ENCODE measurements at places on chromosomes 4 and X.

- DNase-seq, result no peak
These were observed 101.8 kb downstream of the ANXA5 start for GRCh38 chr4:121594796-121595526.

GRCh38 chr4:71074452-71075299 lies 81.2 kb downstream of the DCK start:
- no peak for DNase-seq

DNA sequence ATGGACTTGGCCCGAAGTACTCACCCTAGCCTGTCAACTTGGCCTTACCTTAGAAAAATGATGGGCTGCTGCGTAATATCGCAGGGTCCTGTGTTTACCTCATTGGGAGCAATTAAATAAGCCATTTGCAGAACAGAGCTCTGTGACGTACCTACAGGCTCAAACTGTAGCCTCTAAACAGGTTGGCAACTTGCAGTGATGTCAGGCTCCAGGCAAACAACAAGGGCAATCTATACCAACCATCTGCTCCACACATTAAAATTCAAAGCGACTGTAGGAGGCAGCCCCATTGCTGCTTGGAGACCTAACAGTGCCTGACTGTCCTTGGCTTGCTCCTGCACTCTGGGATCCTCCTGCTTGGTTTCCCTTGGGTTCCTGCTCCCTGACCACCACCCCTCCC lies 17.2 kb downstream of the VGLL1 start:
- no peak for DNase-seq

GRCh38 chrX:79161655-79162054 lies 17.2 kb downstream of the GPR174 start:
- peak; percentile 58 for DNase-seq

GRCh38 chrX:24026432-24026831 lies 554 bp downstream of the KLHL15 start:
- no peak for DNase-seq

DNA sequence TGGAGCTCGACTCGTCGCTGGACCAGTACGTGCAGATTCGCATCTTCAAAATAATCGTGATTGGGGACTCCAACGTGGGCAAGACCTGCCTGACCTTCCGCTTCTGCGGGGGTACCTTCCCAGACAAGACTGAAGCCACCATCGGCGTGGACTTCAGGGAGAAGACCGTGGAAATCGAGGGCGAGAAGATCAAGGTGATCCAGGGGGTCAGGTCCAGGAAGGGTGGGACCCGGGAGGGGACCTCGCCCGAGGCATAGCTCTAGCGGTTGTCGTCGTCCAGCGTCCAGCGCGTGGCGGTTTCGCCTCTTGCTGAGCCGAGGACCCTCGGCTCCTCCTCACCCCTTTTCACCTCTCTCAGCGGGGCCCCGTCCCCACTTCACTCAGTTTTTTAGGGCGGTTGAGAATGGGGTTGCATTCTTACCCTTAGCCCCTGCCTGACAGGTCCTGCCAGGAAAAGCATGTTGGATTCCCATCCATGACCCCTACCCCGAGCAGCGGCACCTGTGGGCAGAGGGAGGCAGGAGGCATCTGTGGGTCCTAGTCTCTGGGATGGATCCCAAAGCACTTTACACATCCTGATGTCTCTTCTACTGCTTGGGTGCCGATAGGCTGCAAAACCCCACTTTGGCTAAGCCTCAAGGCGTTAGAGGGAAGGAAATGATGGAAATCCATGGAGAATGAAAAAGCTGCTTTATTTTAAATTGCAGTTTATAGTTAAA lies 524 bp downstream of the RAB33A start:
- peak; percentile 13 for DNase-seq

DNA sequence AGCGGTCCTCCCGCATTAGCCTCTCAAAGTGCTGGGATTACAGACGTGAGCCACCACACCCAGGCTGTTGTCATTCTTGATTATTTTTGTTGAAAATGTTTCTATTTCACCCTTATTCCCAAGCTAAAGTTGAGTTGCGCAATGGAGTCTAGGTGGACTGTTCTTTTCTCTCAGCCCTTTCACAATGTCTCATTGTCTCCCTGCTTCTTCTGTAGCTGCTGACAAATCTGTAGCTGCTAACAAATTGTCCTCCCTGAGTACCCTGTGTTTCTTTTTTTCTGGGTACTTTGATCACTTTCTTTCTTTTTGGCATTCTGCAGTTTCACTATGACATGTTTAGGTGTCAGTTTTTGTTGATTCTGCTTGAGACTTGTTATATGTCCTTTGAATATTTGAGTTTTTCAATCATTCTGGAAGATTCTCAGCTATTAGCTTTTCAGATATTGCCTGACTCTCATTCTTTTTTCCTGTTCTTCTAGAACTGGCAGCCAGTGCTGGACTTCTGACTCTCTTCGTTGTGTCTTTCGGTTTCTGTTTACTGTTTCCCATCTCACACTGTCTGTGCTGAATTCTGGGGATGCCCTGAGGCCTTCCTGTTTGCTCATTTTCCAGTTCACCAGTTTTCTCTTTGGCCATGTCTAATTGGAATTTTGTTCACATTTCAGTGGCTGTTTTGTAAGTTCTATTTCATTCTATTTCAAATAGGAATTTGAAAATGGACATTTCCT lies 6.6 kb downstream of the ABCD1 start:
- no peak for DNase-seq

GRCh38 chr4:55617587-55618197 lies 18.4 kb downstream of the NMU start:
- DNase-seq, result no peak

DNA sequence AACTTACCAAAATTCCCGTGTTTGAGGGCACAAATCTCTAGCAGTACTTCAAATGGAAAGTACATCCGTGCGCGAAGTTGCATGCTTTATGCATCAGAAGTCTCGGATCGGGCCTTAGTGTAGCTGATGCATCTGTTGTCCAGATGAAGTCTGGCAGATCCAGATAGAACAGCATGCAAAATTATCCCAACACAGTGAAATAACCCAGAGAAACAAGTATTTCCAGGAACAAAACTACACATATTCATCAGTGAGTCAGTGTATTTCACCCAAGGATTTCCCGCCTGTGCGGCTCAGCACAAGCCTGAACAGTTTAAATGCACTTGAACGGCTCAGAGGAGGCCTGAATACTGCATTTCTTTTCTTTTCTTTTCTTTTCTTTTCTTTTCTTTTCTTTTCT lies 27.4 kb upstream of the CLDN24 start:
- no peak for DNase-seq

- DNase-seq, result no peak
These were observed 83.2 kb downstream of the GPR143 start for GRCh38 chrX:9682456-9682855.

DNA sequence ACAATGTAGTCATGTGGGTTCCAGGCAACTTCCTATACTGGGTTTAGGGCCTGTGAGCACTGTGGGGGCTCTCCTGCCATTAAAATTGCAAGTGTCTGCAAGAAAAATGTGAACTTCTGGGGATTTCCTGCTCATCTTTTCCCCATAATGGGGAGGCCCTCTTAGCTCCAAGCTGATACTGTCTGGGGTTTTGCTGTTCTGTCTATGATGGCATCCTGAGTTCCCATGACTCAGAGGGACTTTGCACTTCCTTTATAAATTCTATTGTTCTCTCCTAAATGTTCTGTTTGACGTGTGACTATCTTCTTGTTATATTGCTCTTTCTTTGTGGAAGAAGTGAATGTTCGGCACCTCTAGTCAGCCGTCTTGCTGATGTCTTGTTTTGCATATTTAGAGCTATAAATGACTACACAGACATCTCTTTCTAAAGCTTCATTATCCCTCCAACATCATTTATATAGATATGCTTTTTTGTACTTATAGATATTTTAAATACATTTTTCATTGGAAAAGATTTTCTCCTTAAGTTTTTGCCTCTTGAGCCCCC lies 465.8 kb downstream of the NAF1 start:
- DNase-seq, result no peak

DNA sequence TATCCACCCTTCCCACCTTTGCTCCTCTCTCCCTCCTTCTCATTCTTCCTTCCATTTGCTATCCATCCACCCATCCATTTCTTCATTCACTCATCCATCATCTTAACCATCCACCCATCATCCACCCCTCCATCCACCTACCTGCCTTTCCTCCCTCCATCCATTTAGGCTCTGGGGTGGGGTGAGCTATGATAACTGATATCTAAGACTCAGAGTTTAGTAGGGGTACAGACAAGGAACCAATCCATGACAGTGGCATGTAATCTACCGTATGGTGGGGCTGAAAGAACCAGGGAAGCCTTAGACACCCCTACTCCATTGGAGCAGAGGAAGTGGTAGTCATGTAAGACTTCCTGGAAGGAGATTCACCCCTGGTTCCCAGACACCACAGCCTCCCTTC lies 23.2 kb downstream of the PSAPL1 start:
- no peak for DNase-seq

DNA sequence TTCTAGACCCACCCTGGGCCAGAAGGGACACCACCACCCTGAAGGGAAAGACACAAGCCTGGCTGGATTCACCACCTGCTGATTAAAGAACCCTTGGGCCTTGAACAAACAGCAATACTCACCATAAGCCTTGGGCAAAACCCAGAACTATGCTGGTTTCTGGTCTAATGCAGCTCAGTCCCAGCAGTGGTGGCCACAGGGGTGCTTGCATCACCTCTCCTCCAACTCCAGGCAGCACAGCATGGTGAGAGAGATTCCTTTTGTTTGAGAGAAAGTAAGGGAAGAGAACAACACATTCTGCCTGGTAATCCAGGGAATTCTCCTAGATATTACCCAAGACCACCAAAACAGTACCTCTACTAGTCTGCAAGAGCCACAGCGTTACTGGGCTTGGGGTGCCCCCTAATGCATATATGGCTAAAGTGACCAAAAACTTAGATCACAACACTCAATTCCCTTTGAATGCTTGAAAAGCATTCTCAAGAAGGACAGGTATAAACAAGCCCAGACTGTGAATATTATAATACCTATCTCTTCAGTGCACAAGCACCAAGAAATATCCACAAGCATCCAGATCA lies 25.7 kb downstream of the RNF128 start:
- DNase-seq, result no peak

GRCh38 chrX:154805696-154806091 lies 409 bp upstream of the MPP1 start:
- no peak for DNase-seq

- DNase-seq, result no peak
These were observed 97.4 kb downstream of the GPM6A start for GRCh38 chr4:175714686-175715085.

- no peak for DNase-seq
These were observed 217.3 kb downstream of the CHRDL1 start for GRCh38 chrX:110578270-110578669.

DNA sequence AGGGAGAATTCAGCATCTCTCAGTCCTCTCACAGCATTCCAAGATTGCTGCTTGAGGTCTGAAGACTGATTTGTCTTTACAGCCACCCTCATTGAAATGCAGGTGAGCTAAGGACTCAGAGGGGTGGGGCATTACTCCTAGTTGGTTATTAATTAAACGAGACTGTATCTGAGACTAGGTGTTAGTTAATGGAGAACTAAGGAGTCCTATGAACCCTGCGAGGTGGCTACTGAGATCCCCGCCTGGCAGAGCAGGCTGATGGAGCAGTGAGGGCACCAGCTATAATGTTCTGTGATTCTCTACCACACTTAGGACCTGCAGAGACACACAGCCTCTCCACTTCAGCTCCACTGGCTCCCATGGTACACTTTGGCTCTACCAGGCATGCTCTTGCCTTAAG lies 215.3 kb downstream of the MID1IP1 start:
- no peak for DNase-seq

GRCh38 chr4:184461711-184462441 lies 12.5 kb downstream of the IRF2 start:
- no peak for DNase-seq

Measured in CD4-positive, alpha-beta T cell treated with Interleukin-17A for 4 hours (primary cell).